Uterus (tissue), 4 donors: ENCODE measurements at places on chromosomes 1 and 21. TPM values are rescaled to one million over a fixed set of nuclear protein-coding genes. Genes with fewer than 3 reads are reported as not detected.

Gene LMO4
- total RNA-seq, result 38.7 TPM

Gene CD1B
- not detected for total RNA-seq

Gene TSPEAR
- 0.69 TPM for total RNA-seq

Gene BTBD8
- 3.7 TPM for total RNA-seq

Gene NBPF8
- total RNA-seq, result 4.6 TPM

Gene C1orf185
- not detected for total RNA-seq

Gene ALX3
- not detected for total RNA-seq

Gene HCRTR1
- total RNA-seq, result not detected

Gene KNCN
- not detected for total RNA-seq

Gene PTPRC
- total RNA-seq, result 17.6 TPM

DNA sequence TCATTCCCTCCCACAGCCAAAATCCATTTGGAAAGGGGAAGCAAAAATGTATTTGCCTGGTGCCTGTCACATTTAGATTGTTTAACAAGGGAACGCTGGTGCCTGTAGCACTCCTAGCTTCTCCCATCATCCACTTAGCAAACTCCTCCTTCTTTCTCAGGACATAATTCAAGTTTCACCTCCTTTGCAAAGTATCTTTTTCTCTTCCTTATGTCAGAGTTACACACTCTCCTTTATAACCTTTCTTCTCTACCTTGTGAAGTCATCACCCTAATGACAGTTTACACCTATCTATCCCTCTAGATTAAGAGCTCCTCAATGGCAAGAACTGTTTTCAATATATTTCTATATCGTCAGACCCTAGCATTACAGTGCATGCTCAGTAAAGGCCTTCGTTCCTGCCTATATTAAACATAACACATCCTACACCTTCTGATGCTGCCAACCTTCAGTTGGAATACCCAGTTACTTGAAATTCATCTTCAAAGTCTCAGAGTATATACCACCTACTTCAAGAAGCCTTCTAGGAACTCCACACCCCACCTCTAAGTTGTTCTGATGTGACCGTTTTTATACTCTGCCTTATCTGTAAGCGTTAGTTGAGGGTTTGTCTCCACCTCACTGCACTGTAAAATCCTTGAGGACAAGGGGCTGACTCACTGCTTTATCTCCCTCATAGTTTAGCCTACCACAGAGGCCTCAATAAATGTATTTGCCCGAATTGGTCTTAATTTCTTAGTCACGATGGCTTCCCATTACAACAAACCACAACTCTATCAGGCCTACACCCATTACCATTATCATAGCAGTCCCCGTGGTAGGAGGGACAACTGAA is 1.0 kb upstream of the EPS15 start:
- no peak for DNase-seq
- H3K27me3 ChIP-seq, result no peaks in the 10 kb centered on the region
- no peaks in the 10 kb centered on the region for H3K4me1 ChIP-seq

GRCh38 chr1:202225131-202225530 is 31.5 kb downstream of the LGR6 start:
- H3K27ac ChIP-seq, result no peak overlapping the region
- H3K4me3 ChIP-seq, result no peak overlapping the region
- no peaks in the 10 kb centered on the region for H3K36me3 ChIP-seq
- no peaks in the 10 kb centered on the region for H3K4me1 ChIP-seq

DNA sequence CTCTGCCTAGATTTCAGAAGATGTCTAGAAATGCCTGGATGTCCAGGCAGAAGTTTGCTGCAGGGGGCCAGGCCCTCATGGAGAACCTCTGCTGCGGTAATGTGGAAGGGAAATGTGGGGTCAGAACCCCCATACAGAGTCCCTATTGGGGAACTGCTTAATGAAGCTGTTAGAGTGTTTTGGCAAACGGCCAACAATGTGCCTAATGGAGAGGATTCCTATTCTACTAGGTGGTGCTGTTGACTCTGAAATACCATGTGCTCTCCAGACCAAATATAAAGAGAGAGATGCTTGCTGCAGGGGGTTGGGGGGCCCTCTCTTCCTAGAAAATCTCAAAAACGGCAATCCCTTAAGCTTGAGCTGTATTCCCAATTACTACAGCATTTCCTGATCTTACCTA is 57.1 kb upstream of the DR1 start:
- H3K27me3 ChIP-seq, result no peaks in the 10 kb centered on the region
- no peak for DNase-seq
- H3K36me3 ChIP-seq, result no peaks in the 10 kb centered on the region
- no peaks in the 10 kb centered on the region for H3K4me1 ChIP-seq
- no peak overlapping the region for H3K27ac ChIP-seq
- H3K4me3 ChIP-seq, result no peak overlapping the region

DNA sequence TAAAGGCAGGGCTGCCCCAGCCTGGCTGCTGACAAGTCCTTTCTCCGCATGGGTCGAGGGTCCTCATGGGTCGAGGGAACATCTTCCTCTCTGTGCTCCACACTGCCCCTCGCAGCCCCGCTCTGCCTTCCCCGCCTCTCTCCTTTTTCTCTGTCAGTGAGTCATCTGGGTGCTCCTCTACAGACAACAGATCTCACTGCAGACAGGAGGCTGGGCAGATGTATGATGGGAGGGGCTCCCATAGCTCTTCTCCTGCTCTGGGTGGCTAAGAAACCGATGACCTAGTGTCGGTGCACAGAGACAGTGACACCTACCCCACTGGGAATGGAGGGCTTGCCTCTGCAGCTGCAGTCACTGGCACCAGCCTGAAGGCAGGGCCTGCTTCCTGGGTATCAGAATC is 5.5 kb downstream of the KCNA10 start:
- no peaks in the 10 kb centered on the region for H3K27me3 ChIP-seq
- H3K27ac ChIP-seq, result no peak overlapping the region
- no peak overlapping the region for H3K4me3 ChIP-seq
- DNase-seq, result no peak
- H3K4me1 ChIP-seq, result no peaks in the 10 kb centered on the region
- no peaks in the 10 kb centered on the region for H3K36me3 ChIP-seq

GRCh38 chr1:72371259-72372035 is 89.1 kb upstream of the NEGR1 start:
- H3K4me1 ChIP-seq, result no peaks in the 10 kb centered on the region
- DNase-seq, result no peak
- no peaks in the 10 kb centered on the region for H3K27me3 ChIP-seq
- H3K4me3 ChIP-seq, result no peak overlapping the region

DNA sequence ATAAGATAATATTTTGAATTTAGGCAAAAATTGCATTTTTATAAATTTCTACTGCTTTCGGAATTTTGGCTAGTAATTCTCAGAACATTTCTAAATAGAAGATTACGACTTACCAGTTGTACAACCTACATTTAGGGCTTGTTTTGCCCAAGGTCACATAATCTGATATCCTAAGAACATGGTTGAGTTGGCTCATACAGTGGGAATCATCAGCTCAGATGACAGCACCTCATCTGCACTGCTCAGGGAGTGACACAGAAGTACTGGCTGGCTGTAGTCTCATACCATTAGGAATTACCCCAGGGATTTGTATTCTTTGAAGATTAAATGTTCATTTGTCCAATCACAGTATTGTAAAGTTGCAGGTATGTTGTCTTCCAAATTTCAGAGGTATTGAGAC is 217.6 kb downstream of the ADGRL2 start:
- no peaks in the 10 kb centered on the region for H3K27me3 ChIP-seq
- H3K4me3 ChIP-seq, result no peak overlapping the region
- DNase-seq, result no peak
- H3K4me1 ChIP-seq, result no peaks in the 10 kb centered on the region
- H3K36me3 ChIP-seq, result no peaks in the 10 kb centered on the region
- H3K27ac ChIP-seq, result no peak overlapping the region

GRCh38 chr1:209770636-209771415 is 13.5 kb downstream of the C1orf74 start:
- H3K4me3 ChIP-seq, result no peak overlapping the region
- peaks cover 7% of the 10 kb centered on the region for H3K4me1 ChIP-seq
- H3K27me3 ChIP-seq, result no peaks in the 10 kb centered on the region
- H3K27ac ChIP-seq, result no peak overlapping the region

DNA sequence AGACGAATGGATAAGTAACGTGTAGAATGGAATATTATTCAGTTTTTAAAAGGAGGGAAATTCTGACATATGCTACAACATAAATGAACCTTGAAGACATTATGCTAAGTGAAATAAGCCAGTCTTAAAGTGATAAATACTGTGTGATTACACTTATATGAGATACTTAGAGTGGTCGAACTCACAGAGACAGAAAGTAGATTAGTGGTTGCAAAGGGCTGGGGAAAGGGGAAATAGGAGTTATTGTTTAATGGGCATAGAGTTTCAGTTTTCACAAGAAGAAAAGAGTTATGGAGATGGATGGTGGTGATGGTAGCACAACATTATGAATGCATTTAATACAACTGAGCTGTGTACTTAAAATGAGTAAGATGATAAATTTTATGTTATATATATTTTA is 14.7 kb upstream of the AHCYL1 start:
- H3K36me3 ChIP-seq, result no peaks in the 10 kb centered on the region
- H3K27me3 ChIP-seq, result no peaks in the 10 kb centered on the region
- DNase-seq, result no peak
- no peaks in the 10 kb centered on the region for H3K4me1 ChIP-seq
- no peak overlapping the region for H3K4me3 ChIP-seq

DNA sequence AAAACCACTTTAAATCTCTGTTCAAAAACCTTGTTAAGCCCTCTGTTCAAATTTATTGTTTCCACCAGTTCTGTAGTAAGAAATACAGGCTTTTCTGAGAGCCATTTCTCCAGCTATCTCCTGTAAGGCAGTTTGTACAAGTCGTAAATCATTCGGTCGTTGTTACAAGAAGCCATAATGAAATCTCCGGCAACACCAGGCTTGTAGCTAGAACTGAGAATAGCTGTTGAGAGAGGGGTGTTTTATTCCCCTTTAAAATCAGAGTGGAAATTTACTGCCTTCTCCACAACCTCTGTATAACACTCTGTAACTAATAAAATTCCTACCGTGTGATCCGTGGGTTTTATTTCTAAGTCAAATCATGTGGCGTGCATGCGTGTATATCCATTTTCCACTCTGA is 335.8 kb upstream of the KAZN start:
- H3K4me1 ChIP-seq, result no peaks in the 10 kb centered on the region
- H3K27me3 ChIP-seq, result no peaks in the 10 kb centered on the region
- no peaks in the 10 kb centered on the region for H3K36me3 ChIP-seq
- H3K27ac ChIP-seq, result no peak overlapping the region
- no peak for DNase-seq

DNA sequence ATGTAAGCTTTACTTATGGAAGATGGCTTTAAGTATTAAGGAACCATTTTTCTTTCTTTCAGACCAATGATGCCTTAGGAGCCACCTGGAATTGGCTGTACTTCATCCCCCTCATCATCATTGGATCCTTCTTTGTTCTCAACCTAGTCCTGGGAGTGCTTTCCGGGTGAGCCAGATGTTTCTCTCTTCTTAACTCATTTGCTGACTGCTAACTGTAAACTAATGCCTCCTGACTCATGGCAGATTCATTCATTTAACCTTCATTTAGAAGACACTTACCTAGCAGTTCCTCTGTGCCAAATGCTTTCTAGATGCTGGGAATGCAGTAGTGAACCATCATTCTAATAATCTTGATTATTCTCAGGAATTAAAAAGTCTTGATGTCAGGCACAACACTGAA is 168.0 kb downstream of the CACNA1E start:
- no peak overlapping the region for H3K4me3 ChIP-seq
- H3K36me3 ChIP-seq, result no peaks in the 10 kb centered on the region
- no peak overlapping the region for H3K27ac ChIP-seq
- H3K27me3 ChIP-seq, result no peaks in the 10 kb centered on the region
- H3K4me1 ChIP-seq, result no peaks in the 10 kb centered on the region
- no peak for DNase-seq

- H3K36me3 ChIP-seq, result no peaks in the 10 kb centered on the region
- no peaks in the 10 kb centered on the region for H3K27me3 ChIP-seq
- H3K27ac ChIP-seq, result peak overlapping the region; percentile 77
- no peak for DNase-seq
- H3K4me1 ChIP-seq, result peaks cover 4% of the 10 kb centered on the region
- no peak overlapping the region for H3K4me3 ChIP-seq
Observed at GRCh38 chr1:117696561-117696960, 90.7 kb downstream of the TENT5C start.

GRCh38 chr1:21891621-21892479 is 45.3 kb downstream of the HSPG2 start:
- no peak overlapping the region for H3K4me3 ChIP-seq
- no peak for DNase-seq
- no peaks in the 10 kb centered on the region for H3K27me3 ChIP-seq
- no peaks in the 10 kb centered on the region for H3K36me3 ChIP-seq
- H3K27ac ChIP-seq, result no peak overlapping the region

GRCh38 chr1:25028907-25029599 is 99.0 kb upstream of the RUNX3 start:
- no peak for DNase-seq
- H3K4me3 ChIP-seq, result no peak overlapping the region
- H3K4me1 ChIP-seq, result no peaks in the 10 kb centered on the region
- H3K36me3 ChIP-seq, result no peaks in the 10 kb centered on the region
- no peak overlapping the region for H3K27ac ChIP-seq

GRCh38 chr21:32001390-32001789 is 128.6 kb downstream of the HUNK start:
- no peak overlapping the region for H3K4me3 ChIP-seq
- no peaks in the 10 kb centered on the region for H3K27me3 ChIP-seq
- no peaks in the 10 kb centered on the region for H3K36me3 ChIP-seq
- no peak for DNase-seq
- H3K27ac ChIP-seq, result no peak overlapping the region
- H3K4me1 ChIP-seq, result no peaks in the 10 kb centered on the region

DNA sequence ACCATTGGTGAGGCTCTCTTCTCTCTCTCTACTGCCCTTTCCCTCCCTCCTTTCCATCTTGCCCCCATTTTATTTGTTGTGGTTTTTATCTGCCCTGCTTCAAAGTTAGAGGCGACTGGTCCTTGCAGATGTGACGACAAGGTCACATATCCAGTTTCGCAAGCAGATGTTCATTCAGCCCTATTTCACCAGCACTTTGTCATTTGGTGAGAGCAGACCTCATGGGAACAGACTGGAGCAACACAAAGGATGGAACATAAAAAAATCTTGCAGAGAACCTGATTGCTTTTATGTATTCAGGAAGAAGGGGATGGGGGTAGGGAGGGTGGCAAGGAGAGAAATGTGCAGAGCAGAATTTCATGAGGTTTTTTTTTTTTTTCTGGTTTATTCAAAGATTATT is 84.3 kb downstream of the ELAVL4 start:
- H3K4me3 ChIP-seq, result no peak overlapping the region
- H3K36me3 ChIP-seq, result no peaks in the 10 kb centered on the region
- H3K27ac ChIP-seq, result no peak overlapping the region
- no peak for DNase-seq
